ENCODE measurements at places on chromosomes 7 and 10.

GRCh38 chr7:84042110-84042539 is 152.5 kb downstream of the SEMA3A start:
- peak; percentile 81 for DNase-seq

- DNase-seq, result no peak
Observed at GRCh38 chr10:112972606-112973005, 22.6 kb downstream of the TCF7L2 start.

DNA sequence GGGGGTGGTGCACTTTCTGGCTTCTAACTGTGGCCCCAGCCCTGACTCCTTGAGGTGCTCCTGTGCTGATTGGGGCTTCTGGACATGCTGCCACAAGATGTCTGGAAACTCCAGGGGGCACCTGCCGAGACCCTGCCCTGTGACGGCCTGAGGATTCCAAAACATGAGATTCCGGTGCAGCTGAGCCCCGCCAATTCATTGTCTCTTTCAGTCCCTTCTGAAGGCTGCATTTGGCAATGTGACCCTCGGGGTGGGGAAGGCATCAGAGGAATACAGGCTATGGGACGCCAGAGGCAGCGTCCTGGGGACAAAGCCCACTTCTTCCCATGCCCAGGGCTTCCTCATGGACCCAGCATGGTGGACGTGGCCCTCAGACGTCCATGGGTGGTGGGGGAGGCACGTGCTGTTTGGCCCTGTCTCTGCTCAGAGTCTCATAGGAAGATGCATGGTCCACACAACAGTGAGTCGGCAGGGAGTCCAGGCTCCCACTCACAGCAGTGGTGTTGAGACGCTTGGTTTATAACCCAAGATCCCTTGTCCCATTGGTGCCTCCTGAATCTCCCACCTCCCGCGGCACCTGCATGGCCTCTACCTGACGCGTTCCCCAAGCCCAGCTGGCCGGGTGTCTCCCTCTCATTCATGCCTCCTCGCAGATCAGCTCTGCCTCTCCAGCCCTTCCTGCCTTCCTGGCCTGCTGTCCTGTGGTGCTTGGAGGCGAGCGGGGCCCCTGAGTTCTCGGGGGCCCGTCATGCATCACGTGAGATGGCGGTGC is 129.9 kb downstream of the WDR37 start:
- DNase-seq, result no peak

GRCh38 chr7:121871188-121871587 is 1.8 kb upstream of the PTPRZ1 start:
- no peak for DNase-seq

DNA sequence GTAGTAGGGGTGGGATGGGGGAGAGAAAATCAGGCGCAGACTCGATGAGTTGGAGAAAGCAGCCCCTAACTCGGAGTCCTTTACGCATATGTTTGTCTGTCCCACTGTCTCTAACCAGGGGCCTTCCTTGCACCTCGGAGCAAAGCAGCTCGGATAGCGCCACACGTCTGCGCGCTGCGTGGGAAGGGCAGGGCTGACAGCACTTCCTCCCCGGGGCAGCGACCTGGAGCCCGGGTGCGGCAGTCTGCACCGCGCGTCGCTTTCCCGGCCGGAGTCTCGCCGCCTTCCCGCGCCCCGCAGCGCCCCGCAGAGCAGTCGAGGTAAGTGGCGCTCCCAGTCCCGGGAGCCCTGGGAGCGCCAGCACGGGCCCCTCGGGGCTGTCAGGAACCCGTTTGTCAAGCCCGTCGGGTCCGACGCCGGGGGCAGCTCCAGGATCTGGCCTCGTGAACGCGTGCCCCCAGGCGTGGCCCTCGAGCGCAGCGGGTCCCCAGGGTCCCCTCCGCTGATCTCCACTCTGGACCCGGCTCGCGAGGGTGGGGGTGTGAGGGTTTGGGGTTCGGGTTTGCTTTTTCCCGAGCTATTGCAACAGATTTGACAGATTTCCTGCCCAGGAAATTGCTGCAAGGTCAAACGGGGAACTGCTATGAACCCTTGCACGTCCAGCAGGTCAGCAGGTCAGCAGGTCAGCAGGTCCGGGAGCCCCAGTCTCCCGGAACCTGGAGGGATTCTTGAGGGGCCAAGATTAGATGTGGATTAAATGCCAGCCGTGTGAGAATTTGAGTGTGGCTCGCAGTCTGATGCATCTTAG is 597 bp downstream of the APBB1IP start:
- no peak for DNase-seq

DNA sequence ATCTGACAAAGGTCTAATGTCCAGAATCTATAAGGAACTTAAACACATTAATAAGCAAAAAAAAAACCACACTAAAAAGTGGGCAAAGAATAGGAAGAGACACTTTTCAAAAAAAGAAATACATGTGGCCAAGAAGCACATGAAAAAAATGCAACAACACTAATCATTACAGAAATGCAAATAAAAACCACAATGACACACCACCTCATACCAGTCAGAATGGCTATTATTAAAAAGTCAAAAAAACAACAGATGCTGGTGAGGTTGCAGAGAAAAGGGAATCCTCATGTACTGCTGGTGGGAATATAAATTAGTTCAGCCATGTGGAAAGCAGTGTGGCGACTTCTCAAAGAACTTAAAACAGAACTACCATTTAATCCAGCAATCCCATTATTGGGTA is 119.0 kb downstream of the LMBR1 start:
- no peak for DNase-seq

- no peak for DNase-seq
Observed at GRCh38 chr7:80676404-80676803, 38.0 kb downstream of the CD36 start.

DNA sequence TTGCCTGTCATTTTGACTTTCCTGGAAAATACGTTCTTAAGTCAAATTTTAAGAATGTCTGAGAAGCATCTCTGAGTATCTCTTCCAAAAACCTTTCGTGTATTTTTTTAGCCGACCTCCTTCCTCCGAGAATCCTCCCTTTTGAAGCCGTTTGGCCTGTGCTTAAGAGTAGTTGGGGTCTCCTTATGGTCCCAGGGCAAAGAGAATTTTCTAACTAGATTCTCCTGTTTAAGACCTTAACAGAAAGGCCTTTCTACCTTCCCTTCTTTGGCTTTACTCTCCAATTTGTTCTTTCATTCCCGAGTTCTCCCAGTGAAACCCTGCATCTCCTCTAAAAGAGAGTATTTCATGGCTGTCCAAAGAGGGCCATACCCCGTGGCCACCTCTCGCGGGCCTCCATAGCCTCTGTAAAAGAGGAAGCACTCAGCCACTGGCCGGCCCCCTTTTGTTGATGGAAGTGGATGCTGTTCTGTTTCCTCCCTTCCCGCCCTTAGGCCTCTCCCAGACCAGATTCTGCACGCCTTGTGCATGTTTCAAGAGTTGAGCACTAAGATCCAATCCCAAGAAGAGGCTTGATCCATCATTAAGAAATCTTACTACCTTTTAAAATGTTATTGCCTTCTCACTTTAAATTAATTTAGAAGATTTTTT is 6.6 kb upstream of the FEZF1 start:
- no peak for DNase-seq

DNA sequence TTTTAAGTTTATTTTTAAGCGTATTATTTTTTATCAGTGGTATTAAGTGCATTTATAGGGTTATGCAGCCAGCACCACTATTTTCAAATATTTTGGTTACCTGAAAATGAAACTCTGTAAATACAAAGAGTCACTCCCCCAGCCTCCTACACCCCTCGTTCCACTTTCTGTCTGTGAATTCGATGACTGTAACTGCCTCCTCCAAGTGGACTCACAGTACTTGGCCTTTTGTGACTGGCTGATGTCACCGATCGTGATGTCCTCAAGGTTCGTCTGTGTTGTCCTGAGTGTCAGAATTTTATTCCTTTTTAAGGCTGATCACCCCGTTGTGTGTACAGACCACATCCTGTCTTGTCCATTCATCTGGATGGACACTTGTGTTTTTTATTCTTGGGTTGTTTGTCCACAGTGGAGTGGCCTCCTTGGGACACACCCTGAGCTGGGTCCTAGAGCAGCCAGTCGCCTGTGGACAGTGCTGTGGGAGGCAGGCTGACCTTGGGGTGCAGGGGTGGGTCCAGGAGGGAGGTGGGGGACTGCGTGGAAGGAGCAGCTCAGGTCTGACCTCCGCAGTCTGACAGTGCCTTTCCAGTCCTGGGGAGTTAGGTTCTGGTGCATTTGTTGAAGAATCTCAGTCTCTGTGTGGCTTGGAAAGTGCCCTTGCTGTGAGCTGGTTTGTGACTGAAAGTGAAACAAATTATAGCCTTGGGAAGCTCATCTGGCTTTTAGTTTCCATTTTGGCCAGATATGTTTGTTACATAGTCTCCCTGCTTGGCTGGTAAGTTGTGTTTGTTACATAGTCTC is 6.9 kb downstream of the MTG1 start:
- DNase-seq, result no peak

DNA sequence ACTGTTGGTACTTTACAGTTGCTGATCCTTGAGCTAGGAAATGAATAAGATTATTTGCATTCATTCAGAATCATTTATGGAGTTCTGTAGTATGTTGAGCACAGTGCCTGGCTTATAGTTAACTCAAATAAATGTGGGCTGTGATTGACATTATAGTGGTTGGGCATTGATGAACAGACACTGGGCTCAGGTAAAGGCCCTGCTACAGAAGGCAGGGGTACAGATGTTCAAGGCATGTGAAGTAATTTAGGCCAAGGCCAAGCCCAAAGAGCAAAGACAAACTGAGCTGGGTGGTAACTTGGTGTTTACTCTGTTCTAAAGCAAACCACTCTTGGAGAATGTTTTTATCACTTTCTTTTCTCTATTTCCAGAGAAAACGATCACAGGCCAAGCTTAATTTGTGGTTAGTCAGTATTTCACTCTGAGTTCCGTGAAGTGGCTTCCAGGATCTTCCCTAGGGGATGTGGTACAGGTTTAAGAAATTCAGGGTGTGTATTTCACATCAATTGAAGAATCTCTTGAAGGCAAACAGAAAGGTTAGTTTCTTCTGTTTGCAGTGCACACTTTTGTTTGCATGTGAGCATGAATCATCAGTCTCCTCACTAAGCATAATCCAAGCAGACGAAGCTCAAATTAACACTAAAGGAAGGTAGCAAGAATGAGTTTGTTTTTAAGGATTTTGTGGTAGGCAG is 113.9 kb upstream of the PRR15 start:
- DNase-seq, result no peak

GRCh38 chr10:104376784-104377300 is 23.2 kb downstream of the CFAP58 start:
- DNase-seq, result no peak

DNA sequence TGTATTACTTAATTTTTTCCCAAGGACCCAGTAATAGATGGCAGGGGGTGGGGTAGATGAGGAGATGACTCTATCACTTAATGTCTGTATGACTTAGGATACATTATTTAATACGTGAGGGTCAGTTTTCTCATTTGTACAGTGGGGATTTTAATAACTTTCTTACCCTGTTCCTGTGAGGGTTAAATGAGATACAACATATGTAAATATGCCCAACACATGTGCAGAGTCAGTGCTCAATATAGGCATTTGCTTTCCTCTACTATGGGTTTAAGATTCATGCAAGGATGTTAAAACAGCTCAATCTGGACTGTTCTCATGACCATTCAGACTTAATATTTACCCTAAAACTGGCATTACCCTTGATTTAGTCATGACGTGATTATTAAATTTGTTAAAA is 31.2 kb downstream of the ST7 start:
- DNase-seq, result no peak

DNA sequence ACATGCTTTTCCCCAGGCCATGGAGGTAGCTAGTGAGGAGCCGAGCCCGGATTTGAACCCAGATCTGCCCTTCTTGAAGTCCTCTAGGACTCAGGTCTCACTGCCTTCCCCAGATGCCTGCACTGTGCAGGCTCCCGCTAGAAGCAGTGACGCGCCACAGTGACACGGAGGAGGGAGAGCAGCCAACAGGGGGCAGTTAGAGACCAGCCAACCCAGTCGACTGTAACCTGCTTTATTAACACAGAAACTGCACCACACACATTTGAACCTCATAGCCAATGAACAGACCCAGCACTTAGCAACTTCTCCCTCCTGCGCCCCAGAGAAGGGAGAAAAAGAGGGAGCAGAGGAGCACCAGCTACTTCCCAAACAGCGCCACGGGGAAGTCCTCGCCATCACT is 27.4 kb downstream of the PILRA start:
- no peak for DNase-seq

DNA sequence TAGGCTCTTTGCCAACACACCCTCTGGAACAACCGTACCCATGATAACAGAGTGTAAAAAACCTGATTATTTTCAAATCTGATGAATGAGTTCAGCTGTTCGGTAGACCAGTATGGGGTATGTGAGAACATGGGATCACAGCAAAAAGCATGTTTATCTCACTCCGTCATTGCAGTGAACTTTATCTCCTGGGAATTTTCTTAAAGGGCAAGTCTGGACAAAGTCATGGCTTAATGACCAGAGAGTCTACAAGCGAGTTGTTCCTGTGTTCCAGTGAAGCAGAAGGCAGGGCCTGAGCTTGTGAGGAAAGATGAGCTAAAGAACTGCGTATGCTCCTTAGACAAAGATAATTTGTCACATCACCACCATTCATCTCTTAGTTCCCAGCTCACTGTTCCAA is 219.7 kb downstream of the TRIL start:
- DNase-seq, result no peak

DNA sequence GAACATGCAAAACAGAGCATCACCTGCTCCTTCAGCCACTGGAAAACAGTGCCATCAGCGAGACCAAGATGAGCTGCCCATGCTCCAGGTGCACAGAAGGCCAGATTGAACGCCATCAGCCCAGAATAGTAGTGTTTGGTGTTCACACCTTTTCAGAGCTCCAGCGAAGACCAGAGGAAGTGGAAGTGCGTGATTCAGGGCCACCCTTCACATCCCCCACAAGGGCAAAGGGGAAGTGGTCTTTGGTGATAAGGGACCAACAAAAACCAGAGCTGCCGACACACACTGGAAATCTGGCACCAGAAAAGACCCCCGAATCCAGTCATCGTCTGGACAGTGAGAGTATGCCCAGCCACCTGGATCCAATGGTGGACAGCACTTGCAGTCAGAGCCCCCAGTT is 29.5 kb upstream of the TMEM72 start:
- DNase-seq, result no peak

- no peak for DNase-seq
Observed at GRCh38 chr7:89002981-89003956, 207.7 kb upstream of the TEX47 start.

GRCh38 chr7:30268586-30268985 is 15.8 kb upstream of the ZNRF2 start:
- no peak for DNase-seq

- peak; percentile 24 for DNase-seq
Observed at GRCh38 chr7:81415181-81415580, 354.7 kb downstream of the HGF start.

DNA sequence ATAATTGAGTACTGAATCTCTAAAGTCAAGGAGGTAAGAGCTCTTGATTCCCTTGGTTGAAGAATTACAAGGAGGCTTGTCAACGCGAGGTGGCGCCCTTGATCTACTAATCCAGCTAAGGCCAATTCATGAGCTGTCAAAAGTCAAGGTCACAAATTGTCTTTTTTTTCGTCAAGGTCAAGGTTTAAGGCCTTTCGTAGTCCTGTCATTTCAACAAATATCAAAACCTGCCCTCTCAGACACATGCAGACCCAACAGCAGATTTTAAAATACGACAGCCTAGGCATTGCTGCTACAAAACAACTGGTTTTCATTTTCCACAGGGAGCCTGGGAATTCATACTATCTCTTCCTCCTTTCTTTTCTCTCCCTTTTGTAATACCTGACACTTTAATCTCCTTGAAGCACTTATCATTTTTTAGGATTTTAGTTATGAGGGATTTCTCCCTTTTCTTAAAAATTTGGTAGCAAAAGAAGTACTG is 3.6 kb downstream of the HOXA13 start:
- DNase-seq, result peak; percentile 28
